ENCODE measurements at places on chromosomes 12 and 14. TPM values are rescaled to one million over a fixed set of nuclear protein-coding genes. Genes with fewer than 3 reads are reported as not detected.

The TRHDE gene
- total RNA-seq: 0.47 TPM

The DIO2 gene
- total RNA-seq: not detected

The GLT1D1 gene
- not detected for total RNA-seq

The RILPL2 gene
- 2.2 TPM for total RNA-seq

The NFE2 gene
- not detected for total RNA-seq

The SIX1 gene
- total RNA-seq: not detected

The KRT74 gene
- not detected for total RNA-seq

The TDRD9 gene
- 0.62 TPM for total RNA-seq

The MYF5 gene
- total RNA-seq: not detected

The VWF gene
- total RNA-seq: not detected

The TAS2R50 gene
- not detected for total RNA-seq

The ADAM21 gene
- 0.55 TPM for total RNA-seq

The CFAP73 gene
- not detected for total RNA-seq

The CLEC14A gene
- total RNA-seq: not detected

The MARCHF9 gene
- 9.1 TPM for total RNA-seq

The TMEM229B gene
- 3.0 TPM for total RNA-seq

The FOXN4 gene
- not detected for total RNA-seq

The BBS10 gene
- total RNA-seq: 5.4 TPM

The OTUB2 gene
- total RNA-seq: 2.4 TPM

The CLEC1B gene
- total RNA-seq: not detected

The KIF21A gene
- total RNA-seq: 20.6 TPM

The ALDH6A1 gene
- 9.4 TPM for total RNA-seq

The GLT8D2 gene
- total RNA-seq: 15.4 TPM

The MIP gene
- total RNA-seq: not detected

The ATP23 gene
- 14.7 TPM for total RNA-seq

The BDKRB1 gene
- total RNA-seq: 8.7 TPM

The SLCO1B3 gene
- not detected for total RNA-seq

The LMO3 gene
- 0.04 TPM for total RNA-seq

The LRR1 gene
- total RNA-seq: 31.6 TPM

The RFC5 gene
- total RNA-seq: 20.2 TPM

The LALBA gene
- not detected for total RNA-seq

The PWP1 gene
- 73.7 TPM for total RNA-seq

The CLEC2D gene
- total RNA-seq: 0.19 TPM

Data from hair follicular keratinocyte (primary cell).